AML-193 (cell line): ENCODE measurements at places on chromosomes 6 and 20.

DNA sequence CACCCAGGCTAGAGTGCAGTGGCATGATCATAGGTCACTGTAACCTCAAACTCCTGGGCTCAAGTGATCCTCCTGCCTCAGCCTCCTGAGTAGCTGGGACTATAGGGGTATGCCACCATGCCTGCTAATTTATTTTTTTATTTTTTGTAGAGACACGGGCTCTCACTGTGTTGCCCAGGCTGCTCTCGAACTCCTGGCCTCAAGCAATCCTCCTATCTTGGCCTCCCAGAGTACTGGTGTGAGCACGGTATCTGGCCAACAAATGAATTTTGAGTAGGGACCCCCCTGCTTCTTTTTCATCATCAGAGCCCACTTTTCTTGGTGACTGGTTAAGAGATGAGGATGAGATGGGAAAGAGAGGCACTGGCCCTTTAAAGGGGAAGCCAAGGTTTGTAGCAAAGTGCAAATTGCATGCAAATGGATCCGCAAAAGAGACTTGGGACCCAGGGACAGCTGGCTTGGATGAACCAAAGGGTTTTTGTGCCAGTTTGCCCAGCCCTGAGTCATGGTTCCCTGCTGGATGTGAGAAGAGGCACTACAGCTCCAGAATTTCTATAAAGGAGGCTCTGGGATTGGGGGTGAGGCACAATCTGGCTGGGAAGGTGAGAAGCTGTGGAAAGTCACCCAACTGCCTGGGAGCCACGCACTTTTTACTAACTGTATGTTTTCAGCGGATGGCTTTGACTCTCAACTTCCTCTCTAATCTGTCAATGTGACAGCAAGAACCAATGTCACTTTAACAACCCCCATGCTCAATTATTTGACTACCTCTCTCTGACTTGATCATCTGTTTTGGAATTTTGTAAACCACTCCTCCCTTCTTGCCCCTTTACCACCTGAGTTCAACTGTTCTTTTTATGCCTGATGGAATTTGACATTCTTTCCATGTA is 58.7 kb upstream of the RNF24 start:
- DNase-seq: no peak

DNA sequence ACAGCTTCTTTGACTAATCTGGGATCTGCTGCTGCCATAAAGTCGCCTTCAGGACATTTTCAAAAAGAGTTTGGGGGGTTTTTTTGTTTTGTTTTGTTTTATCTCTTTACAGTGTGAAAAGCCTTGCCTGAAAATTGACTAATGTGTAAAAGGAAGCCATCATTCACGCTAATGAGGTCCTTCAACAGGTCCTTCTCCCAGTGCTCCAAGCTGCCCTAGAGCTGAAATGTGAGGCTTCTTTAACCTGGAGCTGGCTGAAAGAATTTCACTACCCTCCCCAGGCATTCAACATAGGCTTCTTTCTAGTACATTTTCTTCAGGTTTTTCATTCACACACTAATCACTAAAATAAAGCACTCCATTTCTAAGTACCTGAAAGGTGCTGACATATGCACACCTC is 145.1 kb upstream of the PRDM1 start:
- no peak for DNase-seq

DNA sequence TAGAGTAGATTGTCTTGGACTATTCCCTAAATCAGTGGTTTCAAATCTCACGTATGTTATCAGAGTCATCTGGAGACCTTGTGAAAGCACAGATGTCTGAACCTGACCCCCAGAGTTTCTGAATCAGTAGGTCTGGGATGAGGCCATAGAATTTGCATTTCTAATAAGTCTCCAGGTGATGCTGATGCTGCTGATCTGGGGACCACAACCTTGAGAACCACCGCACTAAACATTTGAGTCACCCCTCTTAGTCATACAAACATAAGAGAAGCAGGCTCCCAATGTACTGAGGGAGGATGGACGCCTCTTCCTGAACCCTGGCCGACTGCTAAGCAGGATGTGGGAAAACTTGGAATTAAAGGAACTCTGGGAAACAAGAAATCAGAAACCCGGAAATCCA is 187.8 kb upstream of the PRDM1 start:
- no peak for DNase-seq

GRCh38 chr20:46991880-46992639 is 97.4 kb downstream of the EYA2 start:
- no peak for DNase-seq

DNA sequence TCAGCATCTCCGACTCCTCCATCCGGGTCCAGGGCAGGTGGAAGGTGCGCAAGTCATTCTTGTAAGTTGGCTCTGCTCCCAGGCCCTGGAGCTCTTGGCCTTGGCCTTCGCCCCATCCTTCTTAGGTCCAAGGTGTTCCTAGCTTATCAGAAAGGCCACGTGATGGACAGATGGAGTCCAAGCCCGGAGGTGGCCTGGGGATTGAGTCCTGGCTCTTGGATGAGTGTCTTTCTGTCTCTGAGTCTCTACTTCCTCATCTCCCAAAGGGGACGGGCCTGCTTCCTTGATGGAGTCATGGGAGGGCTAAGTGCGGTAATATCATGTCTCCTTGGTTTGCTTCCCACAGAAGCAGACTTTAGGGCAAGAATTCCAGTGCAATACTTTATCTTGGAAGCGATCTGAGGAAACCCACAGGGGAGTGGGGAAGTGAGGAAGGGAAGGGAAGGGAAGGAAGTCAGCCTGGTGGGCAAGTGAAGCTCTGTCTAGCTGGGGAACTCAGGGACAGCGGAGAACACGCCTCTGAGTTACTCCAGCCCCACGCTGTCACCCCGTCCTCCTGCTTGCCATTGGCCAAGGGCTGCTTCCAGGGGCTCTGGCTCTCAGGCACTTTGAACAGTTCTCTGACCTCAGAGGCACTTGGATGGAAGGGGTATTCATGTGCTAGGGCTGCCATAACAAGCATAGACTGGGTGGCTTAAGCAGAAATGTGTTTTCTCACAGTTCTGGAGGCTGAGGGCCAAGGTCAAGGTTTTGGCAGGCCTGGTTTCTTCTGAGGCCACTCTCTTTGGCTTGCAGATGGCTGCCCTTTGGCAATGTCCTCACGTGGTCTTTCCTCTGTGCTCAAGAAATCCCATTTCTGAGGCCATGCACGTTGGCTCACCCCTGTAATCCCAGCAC is 4.8 kb downstream of the LBP start:
- DNase-seq: no peak

- DNase-seq: no peak
Measured at GRCh38 chr20:46062151-46062550, 27.6 kb downstream of the NCOA5 start.

GRCh38 chr6:69570106-69570505 is 226.7 kb downstream of the LMBRD1 start:
- no peak for DNase-seq

- DNase-seq: no peak
Measured at GRCh38 chr6:169452117-169452868, 198.6 kb upstream of the THBS2 start.

- DNase-seq: no peak
Measured at GRCh38 chr20:22127587-22127986, 422.1 kb downstream of the PAX1 start.

GRCh38 chr6:133407320-133408100 is 166.4 kb downstream of the EYA4 start:
- no peak for DNase-seq

GRCh38 chr6:170402318-170403040 is 95.9 kb downstream of the FAM120B start:
- DNase-seq: no peak

DNA sequence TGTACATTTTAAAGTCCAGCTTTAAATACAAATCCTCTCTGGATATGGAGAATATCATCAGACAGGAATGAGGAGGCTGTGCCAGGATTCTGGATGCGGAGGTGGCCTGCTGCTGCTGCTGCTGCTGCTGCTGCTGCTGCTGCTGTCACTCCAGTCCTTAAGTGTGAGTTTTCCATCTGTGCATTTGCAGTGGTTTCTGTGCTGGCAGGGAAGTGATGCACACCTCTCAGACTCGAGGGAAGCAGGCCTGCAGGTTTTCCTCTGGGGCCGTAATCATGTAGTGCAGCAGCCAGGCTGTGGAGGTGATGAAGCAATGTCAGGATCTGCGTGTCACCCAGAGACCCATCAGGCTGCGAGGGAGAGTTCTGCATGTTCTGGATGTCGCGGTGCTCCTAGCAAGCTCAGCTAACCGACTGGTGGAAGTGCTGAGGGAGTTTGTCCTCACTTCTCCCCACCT is 32.0 kb downstream of the CFAP61 start:
- DNase-seq: no peak

- no peak for DNase-seq
Measured at GRCh38 chr6:38113825-38114576, 294.5 kb downstream of the ZFAND3 start.

DNA sequence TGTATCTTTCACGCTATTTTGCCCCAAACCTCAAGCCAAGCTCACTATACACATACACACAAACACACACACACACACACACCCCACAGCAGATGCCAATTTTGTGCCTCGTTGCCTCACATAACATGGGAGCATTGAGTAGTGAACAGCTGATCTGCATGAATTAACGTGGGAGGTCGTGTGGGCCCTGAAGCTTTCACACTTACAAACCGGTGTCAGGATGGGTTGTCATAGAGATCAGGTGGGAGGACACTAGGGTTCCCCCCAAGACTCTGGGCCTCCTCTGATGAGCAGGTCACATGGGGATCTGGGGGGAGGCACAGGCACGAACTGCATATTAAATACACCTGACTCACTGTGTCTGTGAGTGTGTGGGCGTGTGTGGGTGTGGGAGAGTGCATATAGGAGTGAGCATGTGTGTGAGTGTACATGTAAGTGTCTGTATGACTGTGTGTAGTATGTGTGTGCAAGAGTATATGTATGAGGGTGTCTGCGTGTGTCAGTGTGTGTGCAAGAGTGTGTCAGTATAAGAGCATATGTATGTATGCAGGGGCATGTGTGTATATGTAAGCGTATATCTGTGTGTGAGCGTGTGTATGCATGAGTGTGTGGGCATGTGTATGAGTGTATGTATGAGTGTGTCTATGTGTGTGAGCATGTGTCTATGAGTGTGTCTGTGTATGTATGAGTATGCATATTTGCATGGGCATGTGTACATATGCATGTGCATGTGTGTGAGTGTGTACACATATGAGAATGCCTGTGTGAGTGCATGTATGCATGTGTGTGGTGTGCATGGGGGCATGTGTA is 370.4 kb downstream of the PREX1 start:
- DNase-seq: no peak

DNA sequence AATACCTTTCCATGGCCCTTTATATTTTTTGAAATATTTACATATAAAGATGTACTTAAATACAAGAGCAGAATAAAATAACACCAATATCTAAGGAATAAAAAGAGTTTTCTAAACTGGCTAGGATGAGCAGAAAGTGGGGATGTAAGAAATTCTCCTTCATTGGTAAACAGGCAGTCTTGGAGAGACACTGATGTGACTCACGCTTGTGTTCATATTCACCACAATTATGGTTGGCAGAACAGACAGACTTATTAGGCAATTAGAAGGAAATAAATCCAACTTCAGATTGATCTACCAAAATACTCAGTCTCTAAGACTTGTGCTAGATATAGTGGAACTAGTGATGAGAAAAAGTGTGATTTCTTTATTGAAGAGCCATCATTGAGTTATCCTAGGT is 463.7 kb downstream of the CDC5L start:
- no peak for DNase-seq

- DNase-seq: no peak
Measured at GRCh38 chr6:152351110-152351509, 286.1 kb downstream of the SYNE1 start.

- DNase-seq: no peak
Measured at GRCh38 chr6:81331526-81331925, 421.0 kb downstream of the TENT5A start.

DNA sequence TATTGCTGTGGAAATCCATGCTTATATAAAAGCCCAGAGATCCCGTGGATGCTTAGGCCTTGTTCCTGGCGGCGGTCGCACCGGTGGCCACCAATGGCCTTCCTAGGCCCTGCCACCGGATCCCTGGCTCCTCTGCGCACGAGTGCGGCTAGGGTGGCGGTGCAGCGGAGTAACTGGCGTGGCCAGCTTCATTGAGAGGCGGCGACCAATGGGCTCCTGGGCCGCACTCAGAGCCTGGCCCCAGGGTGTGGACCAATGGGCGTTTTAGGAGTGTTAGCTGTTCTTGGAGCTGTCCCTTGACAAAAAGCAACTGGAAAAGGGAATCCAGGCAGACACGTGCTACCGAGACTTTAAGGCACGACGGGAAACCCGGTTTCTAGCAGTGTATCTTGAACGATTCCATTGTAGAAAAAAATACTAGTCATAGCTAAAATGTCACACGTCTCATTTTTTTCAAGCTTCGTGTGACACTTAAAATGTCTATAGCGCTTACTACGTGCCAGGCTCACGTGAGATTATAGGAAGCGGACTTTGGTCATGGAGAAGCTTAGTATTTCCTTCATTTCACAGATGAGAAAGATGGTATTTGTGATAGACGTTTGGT is 1.7 kb downstream of the AMD1 start:
- DNase-seq: peak; percentile 85

- DNase-seq: no peak
Measured at GRCh38 chr6:150391890-150392289, 23.1 kb downstream of the IYD start.

DNA sequence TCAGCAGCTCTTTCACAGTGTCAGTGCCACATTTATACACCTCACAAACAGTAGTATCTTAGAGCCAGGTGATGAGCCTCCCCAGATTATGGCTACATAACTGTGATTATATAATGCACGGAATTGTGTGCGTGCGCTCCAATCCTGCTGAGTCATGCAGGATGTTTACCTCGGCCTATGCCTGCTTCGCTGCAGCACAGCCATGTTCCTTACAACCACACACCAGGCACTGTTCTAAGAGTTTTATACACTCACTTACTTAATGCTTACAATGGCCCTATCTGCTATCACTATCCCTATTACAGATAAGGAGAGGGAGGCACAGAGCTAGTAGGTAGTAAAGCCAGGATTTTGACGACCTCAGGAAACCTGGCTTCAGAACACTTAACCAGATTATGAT is 7.3 kb downstream of the ZKSCAN3 start:
- DNase-seq: no peak

GRCh38 chr20:37414224-37415035 is 68.5 kb downstream of the SRC start:
- no peak for DNase-seq

DNA sequence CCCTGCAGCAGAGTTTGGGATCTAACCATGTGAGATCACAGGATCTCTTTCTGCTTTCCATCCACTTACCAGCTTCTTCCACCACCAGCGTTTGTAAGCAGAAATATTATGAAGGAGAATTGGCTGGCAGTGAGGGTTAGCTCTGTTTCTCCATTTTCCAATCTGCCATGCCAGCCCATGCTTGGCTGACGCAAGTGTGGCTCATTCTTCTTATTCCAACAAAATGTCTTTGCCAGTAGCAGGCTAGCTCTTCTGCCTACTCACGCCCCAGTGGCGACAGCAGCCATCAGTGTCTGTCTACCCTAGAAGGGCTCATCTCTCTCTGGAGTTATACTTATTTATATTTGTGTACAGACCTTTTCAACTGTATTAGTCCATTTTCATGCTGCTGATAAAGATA is 286.2 kb downstream of the FARS2 start:
- DNase-seq: no peak

DNA sequence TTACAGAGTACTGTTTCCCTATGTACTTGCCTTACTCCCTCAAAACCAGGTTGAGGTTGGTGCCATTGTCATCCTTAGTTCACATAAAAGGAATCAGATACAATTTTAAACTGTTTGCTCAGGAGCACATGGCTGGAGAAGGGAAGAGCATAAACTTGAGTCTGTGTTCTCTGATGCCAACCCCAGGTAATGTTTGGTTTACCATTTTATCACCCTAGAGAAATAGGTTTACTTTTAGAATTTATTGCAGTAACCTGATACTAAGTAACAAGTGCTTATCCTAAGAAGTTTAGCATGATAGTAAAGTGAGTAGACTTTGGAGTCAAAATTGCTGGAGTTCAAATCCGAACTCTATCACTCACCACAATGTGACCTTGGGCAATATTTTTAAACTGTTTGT is 86.3 kb downstream of the RFPL4B start:
- DNase-seq: no peak
